ENCODE measurements at places on chromosomes 2 and 18. TPM values are rescaled to one million over a fixed set of nuclear protein-coding genes. Genes with fewer than 3 reads are reported as not detected.

Gene DCDC2C
- not detected for polyA plus RNA-seq

Gene SULT1C4
- polyA plus RNA-seq, result 7.1 TPM

Gene GRB14
- polyA plus RNA-seq, result 71.3 TPM

Gene LRRC30
- polyA plus RNA-seq, result not detected

Gene FOXD4L1
- not detected for polyA plus RNA-seq

Gene LCT
- 0.19 TPM for polyA plus RNA-seq

Gene CPLX4
- not detected for polyA plus RNA-seq

Gene POTEJ
- polyA plus RNA-seq, result not detected

Gene PCARE
- polyA plus RNA-seq, result 1.3 TPM

Gene GREB1L
- polyA plus RNA-seq, result not detected
